ENCODE measurements at places on chromosomes 2 and 18.

- DNase-seq, result no peak
Measured at GRCh38 chr18:25517881-25518715, 166.1 kb upstream of the ZNF521 start.

DNA sequence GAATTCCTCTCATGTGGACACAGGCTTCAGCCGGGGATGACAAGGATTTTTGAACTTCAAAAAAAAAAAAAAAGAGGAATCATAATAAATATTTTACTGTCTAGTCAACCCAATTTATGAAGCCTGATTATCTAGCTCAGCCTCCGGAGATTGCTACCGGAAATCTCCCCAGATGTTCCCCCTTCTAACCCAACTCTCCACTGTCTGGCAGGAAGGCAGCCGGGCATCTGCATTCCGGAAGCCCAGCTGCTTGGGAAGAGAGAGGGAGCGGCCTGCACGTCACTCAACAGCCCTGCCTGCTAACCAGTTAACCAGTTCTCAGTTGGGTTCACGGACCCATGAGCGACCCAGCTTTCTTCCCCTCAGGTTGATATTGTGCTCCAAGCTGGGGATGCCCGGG, 87.2 kb upstream of the POU3F3 start:
- DNase-seq, result no peak

DNA sequence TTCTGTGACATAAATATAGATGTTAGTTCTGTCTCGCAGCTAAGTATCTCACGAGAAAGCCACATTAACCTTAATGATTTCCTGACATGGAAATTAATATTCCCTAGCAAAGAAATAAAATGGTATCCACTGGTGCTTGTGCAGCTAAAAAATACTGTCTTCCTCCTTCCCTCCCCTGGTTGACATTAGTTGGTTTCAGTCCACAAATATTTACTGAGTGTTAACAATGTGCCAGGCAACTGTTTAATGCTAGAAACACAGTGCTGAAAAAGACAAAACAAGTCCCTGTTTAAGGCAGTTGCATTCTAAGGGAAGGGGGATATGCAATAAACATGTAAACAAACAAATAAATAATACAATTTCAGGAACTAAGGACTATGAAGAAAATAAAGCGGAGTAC, 44.2 kb upstream of the VPS54 start:
- no peak for DNase-seq

GRCh38 chr2:150485871-150486538, 1.5 kb downstream of the RND3 start:
- DNase-seq, result no peak

DNA sequence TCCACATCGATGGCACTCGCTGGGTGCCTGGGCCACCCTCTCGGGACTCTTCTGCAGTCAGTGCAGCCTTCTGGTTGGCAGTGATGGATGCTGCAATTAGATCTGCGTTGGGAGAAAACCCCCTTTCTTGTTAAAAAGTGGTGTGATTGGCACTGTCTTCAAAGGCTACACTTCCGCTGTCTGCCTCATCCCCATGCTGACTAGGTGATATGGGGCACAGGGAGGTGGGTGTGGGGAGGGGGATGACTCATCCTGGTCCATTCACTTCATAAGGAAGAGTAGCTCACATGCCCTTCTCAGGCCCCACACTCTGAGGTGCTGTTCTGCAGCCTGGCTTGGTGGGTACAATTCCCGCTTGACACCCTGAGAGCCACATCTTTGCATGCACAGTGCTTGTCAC, 77.4 kb downstream of the THNSL2 start:
- no peak for DNase-seq

- DNase-seq, result no peak
Measured at GRCh38 chr2:74736589-74736988, 82.5 kb downstream of the SEMA4F start.

GRCh38 chr2:30218814-30219213, 12.5 kb upstream of the LBH start:
- DNase-seq, result no peak

DNA sequence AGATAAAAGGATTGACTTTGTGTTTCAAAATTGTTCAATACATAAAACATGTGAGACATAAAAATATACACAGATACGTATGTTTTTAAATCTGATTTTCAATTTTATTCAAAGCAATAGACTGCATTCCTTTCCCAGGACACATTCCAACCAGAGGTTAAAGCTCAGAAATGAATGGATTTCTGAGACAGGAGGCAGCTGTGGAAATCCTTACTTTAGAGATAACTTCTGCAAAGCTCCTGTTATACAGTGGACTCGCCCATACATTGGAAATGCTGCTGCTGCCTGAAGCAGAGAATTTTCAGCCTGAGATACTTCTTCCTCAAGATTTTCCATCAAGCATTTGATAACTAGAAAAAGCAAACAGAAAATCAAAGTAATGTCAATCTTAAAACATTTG, 43.8 kb downstream of the THADA start:
- DNase-seq, result no peak

- DNase-seq, result no peak
Measured at GRCh38 chr2:100011272-100011731, 131.1 kb downstream of the AFF3 start.

GRCh38 chr2:24163601-24164000, 11.3 kb upstream of the FAM228A start:
- DNase-seq, result no peak

DNA sequence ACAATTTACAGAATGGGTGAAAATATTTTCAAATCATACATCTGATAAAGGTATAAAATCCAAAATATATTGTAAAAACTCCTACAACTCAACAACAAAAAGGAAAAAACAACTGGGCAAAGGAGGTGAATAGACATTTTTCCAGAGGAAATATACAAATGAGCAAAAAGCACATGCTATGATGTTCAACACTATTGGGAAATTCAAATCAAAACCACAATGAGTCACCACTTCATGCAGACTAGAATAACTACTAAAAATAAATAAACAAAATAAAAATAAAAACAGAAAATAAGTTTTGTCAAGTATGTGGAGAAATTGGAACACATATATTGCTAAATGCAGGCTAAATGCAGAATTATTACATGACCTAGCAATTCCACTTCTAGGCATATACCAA, 120.9 kb downstream of the FSIP2 start:
- no peak for DNase-seq

DNA sequence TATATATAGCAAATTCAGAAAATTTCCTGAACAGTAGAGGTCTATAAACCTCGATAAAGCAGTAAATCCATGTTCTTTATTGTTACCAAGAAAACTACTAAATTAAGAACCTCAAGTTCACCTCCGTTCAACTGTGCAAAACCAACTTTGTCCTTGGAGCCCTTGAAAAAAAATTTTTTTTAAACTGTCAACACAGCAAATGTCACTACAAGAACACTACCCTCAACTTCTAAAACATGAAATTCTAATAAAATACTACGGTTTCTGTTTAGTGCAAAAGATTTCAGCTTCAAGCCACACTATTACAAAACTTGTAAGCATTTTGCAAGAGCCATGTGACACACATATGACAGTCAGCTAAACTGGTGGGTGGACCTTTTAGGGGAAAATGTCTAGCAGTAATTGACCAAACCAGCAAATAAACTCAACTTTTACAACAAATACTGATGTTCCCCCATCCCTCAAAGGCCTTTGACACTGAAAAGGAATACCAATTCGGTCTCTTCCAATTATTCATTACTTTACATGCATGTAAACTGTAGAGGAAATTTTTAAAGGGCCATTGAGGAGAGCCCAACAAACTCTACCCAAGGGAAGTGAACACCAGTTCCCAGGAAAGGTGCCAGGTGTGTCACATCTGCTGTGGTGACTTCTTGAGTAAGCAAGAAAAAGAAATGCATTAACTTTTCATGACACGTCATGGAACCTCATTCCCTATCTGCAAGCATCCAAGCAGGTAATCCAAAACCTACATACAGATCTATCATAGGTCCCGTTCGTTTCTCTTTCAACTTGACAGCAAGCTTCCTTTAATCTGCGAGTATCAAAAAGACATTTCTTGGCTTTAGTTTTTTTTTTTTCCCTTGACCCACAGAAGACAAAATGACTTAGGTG, 1.4 kb downstream of the RAB1A start:
- DNase-seq, result no peak

GRCh38 chr18:72444111-72444797, 99.9 kb downstream of the CBLN2 start:
- no peak for DNase-seq
